Hematopoietic multipotent progenitor cell treated with erythropoietin and hydrocortisone succinate and interleukin-3 and kit ligand, for 6 days (in vitro differentiated cells): ENCODE measurements at places on chromosomes 16 and 17.

DNA sequence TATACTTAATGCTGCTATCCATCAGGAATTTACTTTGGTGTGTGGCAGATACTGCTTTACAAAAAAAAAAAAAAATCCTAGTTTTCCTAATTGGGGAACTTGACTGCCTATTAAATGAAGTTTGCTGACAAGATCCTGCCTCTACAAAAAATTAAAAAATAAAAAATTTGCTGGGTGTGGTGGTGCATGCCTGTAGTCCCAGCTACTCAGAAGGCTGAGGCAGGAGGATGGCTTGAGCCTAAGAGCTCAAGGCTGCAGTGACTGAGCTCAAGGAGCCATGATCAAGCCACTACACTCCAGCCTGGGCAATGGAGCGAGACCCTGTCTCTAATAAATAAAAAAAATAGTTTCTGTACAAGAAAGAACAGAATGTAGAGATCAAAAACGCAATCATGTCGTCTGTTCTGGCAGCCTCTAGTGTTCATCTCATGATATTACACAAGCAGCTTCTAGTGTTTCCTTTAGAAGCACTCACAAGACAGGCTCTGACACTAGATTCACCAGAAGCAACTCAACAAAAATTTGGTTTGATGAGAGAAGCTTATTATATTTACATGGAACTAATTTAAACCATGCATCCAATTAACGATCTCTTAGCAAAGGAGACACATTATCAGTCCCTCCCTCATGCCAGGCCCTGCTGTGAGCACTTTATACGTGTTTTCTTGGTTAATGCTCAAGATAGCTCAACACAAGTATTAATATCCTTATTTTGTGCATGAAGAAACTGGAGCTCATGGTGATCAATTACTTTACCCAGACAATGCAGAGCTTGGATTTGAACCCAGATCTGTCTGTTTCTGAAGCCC is 6.8 kb upstream of the KRTAP17-1 start:
- DNase-seq, result peak; percentile 68

- no peak for DNase-seq
Observed at GRCh38 chr17:37651849-37652248, 8.6 kb upstream of the DDX52 start.

DNA sequence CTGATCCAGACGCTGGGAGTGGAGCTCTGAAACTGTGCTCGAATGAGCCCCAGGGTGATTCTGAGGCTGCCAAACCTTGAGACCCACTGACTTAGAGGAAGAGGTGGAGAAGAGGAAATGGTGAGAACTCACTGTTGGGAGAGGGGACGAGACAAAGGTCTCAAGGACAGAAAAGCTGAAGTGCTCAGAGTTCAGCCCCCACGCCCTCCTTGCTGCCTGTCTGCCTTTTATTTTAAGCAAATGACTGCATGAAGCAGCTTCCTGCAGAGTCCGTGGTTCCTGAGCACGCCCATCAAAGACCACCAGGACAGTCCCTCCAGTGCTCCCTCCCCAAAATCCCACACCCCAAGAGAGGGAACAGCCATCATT is 20.4 kb downstream of the COTL1 start:
- DNase-seq, result no peak

- no peak for DNase-seq
Observed at GRCh38 chr16:50611332-50611934, 63.2 kb downstream of the NKD1 start.

GRCh38 chr17:83183145-83183948 is 103.9 kb downstream of the METRNL start:
- DNase-seq, result no peak

- DNase-seq, result no peak
Observed at GRCh38 chr17:37768438-37768837, 23.6 kb upstream of the HNF1B start.

DNA sequence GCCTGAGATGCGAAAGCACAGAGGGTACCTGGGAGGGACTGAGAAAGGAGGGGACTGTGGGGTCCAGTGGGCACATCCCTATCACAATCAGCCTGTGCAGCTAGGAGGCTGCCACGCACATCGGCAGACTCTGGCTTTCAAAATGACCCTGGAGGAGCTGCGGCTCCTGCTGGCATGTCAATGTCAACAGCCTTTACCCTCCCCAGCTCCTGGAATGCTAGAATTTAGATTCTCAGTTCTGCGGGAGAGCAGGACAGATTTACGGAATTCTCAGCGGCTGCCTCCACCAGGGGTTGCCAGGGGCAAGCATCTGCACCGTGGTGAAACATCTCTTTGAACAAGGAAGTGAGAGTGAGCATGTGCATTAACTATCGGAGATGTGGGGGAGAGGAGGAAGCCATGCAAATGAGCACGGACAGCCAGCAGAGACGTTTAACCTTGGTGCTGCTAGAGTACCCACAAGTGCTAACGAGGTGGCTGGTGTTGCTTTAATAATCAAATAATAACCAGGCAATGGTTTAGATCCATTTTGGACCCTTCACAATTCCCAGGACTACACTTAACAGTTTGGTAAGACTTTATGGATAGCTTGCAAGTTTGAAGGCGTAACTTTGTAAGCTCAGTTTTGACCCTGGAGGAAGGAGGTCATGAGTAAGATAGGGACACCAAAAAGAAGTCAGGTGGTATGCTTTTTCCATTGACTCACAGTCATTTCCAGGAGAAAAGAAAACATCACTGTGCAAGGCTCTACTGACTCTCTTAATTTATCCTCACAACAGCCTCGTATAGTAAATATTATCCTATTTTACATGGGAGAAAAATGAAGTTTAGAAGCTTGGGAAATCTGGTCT is 54.1 kb downstream of the XYLT1 start:
- DNase-seq, result peak; percentile 71

DNA sequence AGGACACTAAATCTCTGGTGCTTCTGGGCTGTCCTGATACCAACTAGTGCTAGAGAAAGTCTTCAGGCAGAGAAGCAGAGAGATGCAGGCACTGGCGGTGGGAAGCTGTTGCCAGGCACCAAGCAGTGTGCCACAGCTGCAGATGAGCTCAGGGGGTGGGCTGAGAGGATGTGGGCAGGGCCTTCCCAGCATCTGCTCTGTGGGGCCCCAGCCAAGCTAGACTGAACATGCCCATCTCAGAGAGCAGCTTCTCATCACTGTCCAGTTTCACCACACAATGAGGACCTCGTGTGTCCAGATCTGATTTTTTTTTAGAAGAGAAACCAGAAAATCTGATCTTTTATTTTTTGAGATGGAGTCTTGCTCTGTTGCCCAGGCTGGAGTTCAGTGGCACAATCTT is 17.1 kb downstream of the PSKH1 start:
- DNase-seq, result no peak

DNA sequence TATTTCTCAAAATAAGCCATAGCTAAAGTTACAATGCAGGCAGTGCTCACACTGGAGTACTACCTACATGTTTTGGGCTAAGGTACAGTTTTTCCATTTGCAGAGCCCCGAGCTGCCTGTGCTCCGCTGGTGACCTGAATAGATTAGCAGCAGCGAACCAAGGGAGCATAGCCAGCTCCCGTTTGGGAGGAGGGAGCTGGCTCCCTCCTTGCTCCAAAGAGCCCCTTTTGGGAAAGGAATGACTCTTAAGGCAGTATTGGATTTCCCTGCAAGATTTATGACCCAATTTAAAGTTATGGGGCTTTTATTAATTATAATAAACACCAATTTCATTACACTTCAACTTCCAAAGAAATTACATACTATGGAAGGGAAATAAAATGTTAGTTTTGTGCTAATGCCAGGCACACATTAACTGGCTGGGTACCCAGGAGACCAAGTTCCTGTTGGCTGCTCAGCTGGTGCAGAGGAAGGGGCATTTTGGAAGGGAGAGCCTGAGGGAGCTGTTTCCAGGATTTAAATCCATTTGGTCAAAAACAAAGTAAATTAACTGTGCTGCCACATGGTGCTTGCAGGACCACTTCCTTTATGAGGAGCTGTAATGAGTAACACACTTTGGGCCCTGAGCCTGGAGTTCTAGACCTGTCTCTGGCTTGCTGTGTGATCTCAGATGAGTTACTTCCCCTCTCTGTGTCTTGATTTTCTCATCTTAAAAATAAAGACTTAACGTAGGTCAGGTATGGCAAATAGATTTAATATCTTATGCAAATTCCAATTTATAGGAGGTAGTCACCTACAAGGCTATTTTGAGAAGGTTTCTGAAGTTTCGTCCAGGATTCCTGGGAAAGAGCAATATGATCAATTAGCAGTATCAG is 362.1 kb upstream of the CCL2 start:
- no peak for DNase-seq

DNA sequence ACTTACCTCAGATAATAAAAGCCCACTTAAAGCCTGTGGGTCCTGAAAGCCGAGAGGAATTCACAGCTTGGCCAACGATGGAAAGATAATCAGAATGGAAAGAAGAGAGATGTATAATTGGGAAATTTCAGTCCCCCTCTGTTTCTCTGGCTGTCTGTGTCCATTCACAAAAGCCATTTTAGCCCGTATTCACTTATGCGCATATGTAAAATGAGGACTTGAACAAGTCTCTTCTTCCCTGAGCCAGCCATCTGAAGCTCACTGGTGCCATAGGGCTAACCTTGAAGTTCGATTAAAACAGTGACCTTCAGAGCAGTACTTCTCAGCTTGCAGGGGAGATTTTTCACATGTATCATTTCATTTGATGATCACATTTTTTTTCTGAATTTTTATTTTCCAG is 527.2 kb downstream of the GRIN2A start:
- DNase-seq, result no peak

- no peak for DNase-seq
Observed at GRCh38 chr16:26070302-26071100, 378.7 kb downstream of the HS3ST4 start.

DNA sequence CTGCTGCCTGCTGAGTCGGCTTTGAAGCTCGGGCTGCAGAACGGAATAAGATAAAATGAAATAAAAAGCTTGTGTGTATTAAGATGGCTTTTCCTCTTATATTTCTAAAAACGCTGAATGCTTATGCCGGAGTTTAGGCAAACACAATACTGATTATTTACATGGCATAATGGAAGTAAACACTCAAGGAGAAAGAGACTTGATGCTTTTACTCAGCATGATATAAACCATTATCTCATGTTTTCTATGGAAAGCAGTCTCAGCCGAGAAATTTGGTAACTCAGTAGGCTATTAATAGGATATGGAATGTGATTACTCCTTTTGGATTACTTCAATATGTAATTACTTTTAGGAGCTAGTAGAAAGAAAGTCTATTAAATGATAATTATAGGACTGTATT is 153.3 kb downstream of the CDH11 start:
- DNase-seq, result no peak

GRCh38 chr17:73610331-73610911 is 33.8 kb downstream of the SDK2 start:
- no peak for DNase-seq

GRCh38 chr17:20032636-20033035 is 23.5 kb downstream of the SPECC1 start:
- DNase-seq, result peak; percentile 49

DNA sequence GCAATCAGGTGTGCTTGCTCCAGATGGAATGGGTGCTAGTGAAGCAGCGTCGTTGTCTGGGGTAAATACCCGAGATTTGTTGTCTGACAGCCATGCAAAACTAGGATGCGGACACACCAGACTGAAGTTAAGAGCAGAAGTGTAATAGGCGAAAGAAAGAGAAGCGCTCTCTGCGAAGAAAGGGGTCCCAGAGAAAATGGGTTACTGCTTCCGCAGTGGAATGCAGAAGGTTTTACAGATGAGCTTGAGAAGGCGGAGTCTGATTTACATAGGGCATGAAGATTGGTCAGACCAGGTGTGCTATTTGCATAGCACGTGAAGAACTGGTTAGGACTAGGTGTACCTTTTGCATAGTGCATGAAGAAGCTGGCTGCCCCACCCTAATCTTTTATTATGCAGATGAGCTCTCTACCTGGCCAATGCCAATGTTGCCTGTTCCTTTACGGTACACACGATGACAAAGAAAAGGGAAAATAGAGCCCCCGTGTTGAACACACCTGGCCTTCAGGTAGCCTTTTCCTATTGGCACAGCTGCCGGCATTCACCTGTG is 32.0 kb upstream of the SNN start:
- no peak for DNase-seq

DNA sequence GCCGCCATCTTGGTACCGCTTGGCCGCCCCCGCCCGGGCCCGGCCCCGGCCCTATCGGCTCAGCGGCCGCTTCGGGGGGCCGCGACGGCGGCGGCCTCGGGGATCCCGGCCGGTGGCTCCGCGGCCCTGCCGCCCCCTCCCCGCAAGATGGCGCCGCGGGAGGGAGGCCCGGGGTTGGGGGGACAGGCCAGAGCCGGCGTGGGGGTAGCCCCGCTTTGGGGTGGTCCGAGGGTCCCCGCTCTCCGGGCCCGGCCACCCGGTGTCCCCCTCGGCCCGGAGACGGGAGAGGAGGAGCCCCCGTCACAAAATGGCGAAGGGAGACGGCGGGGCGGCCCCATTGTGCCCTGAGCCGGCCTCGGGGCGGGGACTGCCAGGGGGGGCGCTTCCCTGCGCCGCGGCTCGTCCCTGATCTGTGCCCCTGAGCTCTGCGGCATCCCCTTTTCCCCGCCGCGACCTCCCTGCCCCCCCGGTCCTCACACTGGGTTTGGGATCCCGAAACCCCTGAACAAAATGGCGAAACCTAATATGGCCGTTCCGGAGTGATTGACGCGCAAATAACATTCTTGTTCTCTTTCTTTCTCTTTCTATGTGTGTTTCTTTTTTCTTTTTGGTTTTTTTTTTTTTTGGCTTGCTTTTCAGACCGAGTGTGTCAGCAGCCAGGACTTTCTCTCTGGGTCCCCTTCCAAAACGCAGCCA is 986 bp downstream of the HAPSTR1 start:
- DNase-seq, result peak; percentile 60

DNA sequence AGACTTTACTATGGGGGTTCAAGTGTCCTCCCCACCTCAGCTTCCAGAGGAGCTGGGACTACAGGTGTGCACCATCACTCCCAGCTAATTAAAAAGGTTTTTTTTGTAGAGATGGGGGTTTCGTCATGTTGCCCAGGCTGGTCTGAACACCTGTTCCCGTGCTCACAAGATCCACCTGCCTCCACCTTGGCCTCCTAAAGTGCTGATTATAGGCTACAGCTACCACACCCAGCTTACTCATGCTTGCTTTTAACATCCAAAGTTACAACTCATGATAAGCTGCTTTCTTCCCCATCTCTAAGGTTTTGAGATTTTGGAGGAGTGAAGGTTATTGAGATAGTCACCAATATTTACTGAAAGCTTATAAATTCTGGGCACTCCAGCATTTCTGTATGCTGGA is 2.6 kb downstream of the NUP88 start:
- no peak for DNase-seq

- DNase-seq, result no peak
Observed at GRCh38 chr16:21625026-21625425, 25.6 kb downstream of the METTL9 start.

DNA sequence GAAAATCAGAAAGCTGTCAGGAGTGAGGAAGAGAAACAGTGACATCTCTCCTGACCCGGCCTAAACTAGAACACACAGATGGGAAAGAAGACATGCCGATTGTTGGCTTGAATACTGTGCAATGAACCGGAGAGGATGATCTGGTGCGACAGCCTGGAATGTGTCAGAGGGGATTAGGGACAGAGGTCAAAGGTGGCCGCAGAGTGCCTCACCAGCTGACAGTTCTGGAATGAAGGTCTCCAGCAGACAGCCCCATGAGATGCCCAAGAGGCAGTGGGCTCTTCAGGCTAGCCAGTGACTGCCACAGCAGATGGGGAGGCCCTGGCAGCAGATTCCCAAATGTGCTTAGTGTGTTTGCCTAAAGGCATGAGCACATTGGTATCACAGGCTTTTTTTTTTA is 623.2 kb downstream of the CDH8 start:
- no peak for DNase-seq

GRCh38 chr16:12958366-12958765 is 57.0 kb downstream of the SHISA9 start:
- DNase-seq, result no peak

GRCh38 chr16:69508033-69508755 is 57.6 kb upstream of the NFAT5 start:
- peak; percentile 86 for DNase-seq

GRCh38 chr16:21302898-21303528 is 24.9 kb upstream of the CRYM start:
- DNase-seq, result peak; percentile 6
